Activated CD4-positive, alpha-beta T cell treated with anti-CD3 and anti-CD28 coated beads, Interleukin-2, amount 10 ng/mL, durations not matched to agents 24 days and 14 days (primary cell): ENCODE measurements at places on chromosomes 4 and X. TPM values are rescaled to one million over a fixed set of nuclear protein-coding genes. Genes with fewer than 3 reads are reported as not detected.

GRCh38 chr4:39498727-39499020 lies 28.6 kb downstream of the UGDH start:
- DNase-seq = no peak

GRCh38 chr4:167779864-167780263 lies 312.5 kb upstream of the ANXA10 start:
- no peak for DNase-seq

DNA sequence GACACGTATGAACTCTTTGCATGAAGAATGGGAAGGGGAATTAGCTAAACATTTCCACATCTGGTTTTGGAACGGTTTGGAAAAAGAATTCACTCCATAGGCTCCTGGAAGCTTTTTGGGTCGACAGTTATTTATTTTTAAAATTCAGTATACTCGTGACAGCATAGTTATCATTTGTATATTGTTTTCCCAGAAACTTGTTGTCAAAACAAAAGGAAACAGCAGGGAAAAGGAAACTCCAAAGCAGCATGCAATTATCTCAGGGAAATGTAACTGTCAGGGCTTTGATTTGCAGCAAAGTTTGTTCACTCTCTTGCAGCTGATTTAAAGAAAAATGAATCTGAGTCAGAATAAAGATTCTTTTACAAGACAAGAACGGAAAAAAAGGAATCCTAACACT lies 86.5 kb downstream of the PLAC1 start:
- no peak for DNase-seq

GRCh38 chr4:61274286-61274685 lies 74.2 kb downstream of the ADGRL3 start:
- DNase-seq = no peak

GRCh38 chrX:46461660-46462191 lies 83.5 kb downstream of the ZNF674 start:
- DNase-seq = peak; percentile 53

DNA sequence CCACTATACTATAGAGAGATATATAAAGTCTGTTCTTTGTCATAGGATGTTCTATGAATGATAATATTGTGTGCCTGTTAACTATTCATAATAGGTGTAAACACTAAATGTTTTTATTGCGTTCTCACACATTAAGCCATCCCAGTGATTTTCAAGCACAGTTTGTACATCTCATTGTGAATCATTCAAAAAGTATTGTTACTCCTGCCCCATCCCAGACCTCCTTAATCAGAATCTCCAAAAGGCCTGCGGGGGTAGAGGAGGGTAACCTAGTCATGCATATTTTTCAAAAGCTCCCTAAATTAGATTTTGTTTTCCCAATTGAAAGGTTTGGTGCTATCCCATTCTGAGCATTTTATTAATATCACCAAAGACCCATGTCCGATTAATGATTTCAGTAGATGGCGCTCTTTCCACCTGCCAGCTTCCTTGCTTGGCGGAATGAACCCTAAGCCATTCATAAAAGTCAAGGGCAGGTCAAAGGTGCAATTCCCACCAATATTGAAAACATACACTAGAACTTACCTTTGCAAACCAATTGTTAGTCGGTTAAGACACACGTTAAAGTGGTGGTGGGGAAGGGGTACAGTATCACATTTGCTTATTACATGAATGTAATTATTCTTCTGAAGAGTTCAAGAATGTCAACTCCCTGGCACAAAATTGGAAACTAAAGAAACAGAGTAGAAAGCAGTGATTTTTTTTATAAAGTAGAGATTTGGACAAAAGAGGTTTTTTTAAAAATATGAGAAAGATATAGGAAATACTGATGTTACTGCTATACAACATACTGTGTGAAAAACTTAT lies 5.8 kb upstream of the TET2 start:
- DNase-seq = peak; percentile 83

- DNase-seq = no peak
These were observed 5.4 kb upstream of the SOWAHD start for GRCh38 chrX:119753001-119753400.

DNA sequence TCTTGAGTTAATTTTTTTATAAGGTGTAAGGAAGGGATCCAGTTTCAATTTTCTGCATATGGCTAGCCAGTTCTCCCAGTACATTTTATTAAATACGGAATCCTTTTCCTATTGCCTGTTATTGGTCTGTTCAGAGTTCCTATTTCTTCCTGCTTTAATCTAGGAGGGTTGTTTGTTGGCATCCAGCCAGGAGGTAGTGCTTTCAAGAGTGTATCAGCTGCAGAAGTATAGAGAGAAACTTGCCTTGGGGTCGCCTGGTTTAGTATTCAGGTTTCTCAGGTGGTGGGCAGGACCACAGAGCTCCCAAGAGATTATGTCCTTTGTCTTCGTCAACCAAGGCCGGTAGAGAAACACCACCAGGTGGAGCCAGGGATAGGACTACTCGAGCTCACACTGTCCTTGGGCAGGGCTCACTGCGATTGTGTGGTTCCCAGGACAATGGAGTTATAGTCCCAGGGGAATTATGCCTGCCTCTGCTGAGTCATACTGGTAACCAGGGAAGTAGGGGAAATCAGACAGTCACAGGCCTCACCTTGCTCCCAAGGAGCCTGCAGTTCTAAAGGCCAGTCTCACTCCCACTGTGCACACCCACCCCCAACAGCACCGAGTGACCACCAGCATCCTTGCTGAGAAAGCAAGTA lies 168.1 kb downstream of the VSIG4 start:
- DNase-seq = no peak

DNA sequence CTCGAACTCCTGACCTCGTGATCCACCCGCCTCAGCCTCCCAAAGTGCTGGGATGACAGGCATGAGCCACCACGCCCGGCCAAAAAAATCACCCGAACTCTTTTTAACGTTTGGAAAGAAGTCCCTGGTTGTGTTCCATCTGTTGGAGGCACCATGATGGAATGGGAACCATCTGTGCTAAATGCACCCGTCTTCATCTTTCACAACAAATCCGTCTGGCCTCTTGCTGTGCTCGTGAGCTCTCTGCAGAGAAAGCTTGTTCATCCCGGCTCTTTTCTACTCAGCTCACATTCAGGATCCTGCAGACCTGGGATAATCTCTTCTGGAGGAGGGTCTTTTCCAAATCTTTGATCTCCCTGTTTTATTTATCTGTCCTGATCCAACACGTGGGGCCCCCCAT lies 188.8 kb downstream of the CRLF2 start:
- no peak for DNase-seq

DNA sequence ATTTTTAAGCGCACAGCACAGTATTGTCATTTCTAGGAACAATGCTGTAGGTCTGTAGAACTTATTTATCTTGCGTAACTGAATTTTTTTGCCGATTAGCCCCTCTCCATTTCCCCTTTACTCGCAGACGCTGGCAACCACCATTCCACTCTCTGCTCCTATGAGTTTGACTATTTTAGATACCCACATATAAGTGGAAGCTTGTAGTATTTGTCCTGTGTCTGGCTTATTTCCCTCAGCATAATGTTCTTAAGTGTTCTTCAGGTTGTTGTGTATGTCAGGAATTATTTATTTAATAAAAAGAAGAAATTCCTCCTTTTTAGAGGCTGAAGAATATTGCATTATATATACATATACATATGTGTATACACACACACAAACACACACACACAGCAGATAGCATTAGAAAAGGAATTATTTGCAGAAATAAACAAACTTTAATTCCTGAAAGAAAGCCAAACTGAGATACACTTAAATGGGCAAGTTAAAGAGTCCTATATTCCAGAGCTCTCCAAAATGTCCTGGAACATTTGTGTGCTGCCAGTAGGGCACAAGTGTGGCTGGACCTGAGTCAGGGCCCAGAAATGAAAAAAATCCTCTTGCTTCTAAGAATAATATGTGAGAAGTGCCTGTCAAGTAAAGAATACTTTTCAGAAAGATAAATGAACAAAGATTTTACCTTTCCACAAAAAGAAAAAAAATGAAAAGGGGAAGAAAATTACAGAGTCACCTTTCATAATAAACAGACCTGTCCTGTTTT lies 4.5 kb upstream of the ZNF330 start:
- DNase-seq = no peak

DNA sequence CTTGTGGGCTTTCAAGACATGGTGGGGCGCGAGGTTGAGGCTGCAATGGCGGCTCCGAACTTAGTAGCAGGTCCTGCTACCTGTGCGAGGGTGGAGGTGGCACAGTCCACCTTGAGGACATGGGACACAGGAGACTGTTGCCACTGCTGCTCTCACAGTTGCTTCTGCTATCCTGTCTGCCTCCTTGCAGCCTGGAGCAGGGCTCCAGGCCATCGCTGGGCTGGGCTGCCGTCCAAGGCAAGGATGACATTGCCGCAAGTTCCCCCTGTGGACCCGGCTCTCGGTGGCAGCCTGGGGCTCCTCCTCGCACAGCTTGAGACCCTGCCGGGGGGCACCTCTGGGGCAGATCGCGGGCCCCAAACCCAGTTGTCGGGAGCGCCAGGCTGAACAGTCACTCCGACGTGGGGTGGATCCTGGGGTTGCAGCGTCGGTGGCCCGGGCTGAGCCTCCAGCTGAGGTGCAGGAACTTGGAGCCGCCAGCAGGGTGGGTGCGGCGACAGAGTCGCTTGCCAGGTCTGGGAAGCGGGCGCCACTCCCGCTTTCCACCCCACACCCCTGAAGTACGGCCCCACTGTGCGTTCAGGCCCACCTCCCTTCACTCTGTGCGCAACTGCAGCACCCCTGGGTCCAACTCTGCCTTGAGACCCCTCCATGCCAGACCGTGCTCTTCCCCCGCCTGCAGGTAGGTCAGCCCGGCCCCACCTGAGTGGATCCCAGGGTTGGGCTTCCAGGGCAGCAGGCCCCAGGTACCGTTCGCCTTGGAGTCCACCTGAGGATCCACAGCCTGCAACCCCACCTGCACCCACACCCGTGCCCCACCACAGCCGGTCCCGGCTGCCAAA lies 192.7 kb upstream of the NUDT6 start:
- DNase-seq = no peak

DNA sequence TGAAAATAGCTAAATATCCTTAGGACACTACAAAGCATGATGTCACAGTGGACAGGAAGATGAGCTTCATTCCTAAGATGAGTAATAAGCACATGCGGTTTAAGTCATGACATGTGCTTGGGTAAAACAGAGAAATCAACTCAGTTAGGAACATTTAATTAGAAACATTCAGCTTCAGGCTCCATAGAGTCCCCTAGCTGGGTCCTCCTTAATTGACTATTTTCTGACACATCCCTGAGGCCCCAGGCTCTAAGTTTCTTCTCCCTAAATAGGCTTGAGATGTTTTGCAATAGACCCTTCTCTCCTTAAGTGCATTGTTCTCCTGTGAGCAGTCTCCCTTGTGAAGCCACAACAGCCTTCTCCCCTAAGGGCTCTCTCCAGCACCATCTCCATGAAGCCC lies 70.4 kb upstream of the ANXA3 start:
- DNase-seq = no peak

The MID1 gene
- total RNA-seq = 0.14 TPM in 1 of 2 replicates, not detected in the other

The FATE1 gene
- total RNA-seq = not detected in 2 replicates
